ENCODE measurements at places on chromosomes 7 and 10.

DNA sequence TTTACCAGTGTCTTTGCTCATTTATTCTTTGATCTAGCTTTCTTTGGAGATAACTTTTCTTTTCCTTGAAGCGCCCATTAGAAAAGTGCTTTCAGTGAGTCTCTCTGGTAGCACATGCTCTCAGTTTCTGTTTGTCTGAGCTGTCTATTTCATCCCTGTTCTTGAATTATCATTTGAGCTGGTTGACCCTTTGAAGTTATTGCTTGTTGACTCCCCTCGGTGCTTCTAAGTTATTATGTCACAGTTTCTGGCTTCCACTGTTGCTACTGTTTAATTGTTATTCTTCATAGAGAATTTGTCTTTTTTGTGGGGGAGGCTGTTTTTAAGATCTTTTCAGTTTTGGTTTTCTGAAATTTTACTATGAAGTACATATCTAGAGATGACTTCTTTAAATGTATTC lies 11.4 kb upstream of the PRF1 start:
- no peak for DNase-seq

- no peak for DNase-seq
These were observed 88.0 kb downstream of the ATXN7L1 start for GRCh38 chr7:105788356-105788755.

DNA sequence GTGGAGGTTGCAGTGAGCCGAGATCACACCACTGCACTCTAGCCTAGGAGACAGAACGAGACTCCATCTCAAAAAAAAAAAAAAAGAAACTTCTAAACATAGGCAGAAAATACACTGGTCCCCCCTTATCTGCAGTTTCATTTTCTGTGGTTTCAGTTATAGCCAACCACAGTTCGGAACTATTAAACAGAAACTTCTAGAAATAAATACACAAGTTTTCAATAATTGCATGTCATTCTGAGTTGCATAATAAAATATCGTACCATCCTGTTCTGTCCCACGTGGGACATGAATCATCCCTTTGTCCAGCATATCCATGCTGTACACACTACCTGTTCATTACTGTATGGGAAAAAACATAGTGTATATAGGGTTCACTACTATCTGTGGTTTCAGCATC lies 8.0 kb downstream of the XRCC2 start:
- no peak for DNase-seq

DNA sequence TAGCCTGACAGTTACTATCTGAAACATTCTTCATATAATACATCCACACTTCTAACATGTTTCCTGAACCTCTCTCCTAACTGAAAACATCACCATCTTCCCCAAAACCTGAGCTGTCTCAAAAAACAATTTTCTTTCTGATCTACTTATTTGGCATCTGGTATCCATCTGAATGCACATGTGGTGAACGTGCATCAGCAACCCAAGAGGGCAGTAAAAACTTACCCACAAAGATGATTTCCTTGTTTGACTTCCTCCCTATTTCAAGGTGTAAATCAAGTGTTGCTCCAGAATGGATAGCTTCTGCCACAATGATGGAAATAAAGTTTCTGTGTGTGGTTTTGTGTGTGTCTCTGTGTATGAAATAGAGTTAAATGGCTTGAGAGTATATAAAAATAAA lies 500.4 kb downstream of the MAGI2 start:
- DNase-seq = no peak

DNA sequence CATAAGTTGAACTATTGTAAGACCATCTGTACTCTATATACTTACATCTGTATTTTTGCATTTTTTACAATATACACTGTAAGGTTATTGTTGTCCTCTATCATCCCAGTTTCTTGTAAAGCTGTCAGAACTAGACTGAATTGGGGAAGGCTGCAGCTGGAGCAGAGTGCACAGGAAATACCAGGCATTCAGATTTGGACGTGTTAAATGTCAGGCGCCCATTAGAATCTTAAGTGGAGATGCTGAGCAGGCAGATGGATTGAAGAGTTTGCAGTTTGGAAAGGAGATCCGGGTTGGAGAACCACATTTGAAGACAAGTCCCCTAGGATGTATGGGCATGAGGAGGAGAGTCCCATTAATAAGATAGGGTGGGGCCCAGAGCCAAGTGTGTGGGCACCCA lies 40.4 kb downstream of the MTURN start:
- no peak for DNase-seq

DNA sequence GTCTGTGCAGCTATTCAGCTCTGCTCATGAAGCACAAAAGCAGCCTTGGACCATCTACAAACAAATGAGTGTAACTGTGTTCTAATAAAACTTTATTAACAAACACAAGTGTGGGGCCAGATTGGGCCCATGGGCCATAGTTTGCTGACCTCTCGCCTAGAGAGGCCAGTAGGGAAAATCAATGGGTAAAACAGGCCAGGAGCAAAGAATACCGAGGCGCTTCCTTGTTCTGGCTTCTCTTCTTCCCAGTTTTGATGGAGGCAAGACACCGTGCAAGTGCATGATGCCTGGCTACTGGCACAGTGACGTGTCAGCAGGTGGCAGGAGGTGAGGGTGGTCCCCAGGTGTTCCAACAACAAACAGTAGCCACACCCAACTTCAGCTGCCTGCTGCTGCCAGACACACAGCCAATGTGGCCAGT lies 94.3 kb upstream of the SDK1 start:
- no peak for DNase-seq

DNA sequence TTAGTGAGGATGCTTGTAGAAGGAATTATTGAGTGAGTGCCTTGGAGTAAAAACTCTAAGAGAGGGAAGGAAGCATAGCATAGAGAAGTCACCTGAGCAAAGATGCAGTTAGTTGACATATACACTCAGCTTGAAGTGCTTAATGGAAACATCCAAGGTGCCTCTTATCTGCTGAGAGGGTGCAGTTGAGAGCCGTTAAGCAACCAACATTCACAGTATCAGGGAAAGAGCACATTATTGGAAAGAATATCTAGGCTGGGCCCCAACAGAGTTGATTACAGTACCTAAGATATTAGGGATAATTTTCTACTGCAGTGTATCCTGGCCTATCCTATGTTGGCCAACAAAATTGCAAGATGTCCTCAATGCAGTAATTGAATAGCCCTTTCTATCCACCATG lies 302.0 kb downstream of the ETV1 start:
- no peak for DNase-seq

DNA sequence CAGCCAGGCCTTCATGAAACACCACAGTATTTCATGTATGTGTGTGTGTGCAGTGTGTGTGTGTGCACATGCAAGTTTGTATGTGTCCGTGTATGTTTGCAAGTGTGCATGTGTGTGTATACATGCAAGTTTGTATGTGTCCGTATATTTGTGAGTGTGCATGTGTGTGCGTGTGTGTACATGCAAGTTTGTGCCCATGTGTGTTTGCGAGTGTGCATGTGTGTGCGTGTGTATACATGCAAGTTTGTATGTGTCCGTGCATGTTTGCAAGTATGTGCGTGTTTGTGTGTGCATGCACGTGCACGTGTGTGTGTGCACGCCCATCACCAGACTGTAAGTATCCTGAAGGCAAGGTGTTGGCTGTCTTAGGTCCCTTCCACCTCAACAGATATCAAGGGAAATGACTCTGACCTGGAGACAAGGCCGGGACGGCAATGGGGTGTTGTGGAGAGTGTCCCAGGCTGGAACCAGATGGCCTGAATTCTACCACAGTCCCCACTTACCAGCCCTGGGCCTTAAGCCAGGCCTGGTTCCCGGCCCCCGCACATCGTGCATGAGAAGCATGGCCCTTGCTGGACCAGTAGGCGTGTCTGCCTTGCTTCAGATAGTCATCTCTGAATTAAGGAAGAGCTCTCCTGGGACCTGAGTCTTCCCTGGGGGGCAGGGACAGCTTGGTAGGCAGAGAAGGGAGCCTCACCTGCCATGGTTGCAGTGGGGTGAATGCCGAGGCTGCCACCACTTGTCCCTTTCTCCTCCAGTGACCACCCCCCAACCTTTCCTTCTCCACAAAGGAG lies 140.0 kb downstream of the GRK5 start:
- DNase-seq = no peak
